ENCODE measurements at places on chromosomes 5 and 9. TPM values are rescaled to one million over a fixed set of nuclear protein-coding genes. Genes with fewer than 3 reads are reported as not detected.

Gene PTGS1
- total RNA-seq, result 0.70 TPM

Gene WNK2
- total RNA-seq, result 0.29 TPM

Gene KCNN2
- total RNA-seq, result not detected

GRCh38 chr9:7287986-7288385, 511.6 kb downstream of the DMAC1 start:
- H3K27me3 ChIP-seq, result peaks cover 53% of the 10 kb centered on the region
- no peaks in the 10 kb centered on the region for H3K36me3 ChIP-seq
- no peak overlapping the region for H3K27ac ChIP-seq
- H3K4me3 ChIP-seq, result no peak overlapping the region

Gene TMEM215
- total RNA-seq, result not detected

Gene SLC6A19
- total RNA-seq, result not detected

DNA sequence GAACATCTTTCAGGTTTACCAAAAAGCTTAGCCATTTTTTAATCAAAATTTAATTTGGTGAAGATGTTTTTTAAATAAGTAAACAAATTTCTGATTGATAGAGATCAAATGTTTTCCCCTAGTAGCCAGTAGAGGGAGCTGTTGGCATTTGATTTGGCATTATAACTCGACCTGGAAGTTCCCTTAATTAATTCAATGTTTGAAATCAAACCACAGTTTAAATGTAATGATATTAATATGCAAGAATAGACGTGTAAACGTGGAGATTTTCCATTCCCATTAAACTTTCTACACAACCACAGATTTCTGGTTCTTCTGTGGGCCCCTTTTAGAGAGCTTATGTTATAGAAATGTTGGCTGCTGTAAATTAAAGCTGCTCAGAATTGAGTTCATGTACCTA, 148.1 kb upstream of the MPDZ start:
- no peaks in the 10 kb centered on the region for H3K27me3 ChIP-seq
- H3K4me1 ChIP-seq, result no peaks in the 10 kb centered on the region
- peak; percentile 67 for DNase-seq
- no peaks in the 10 kb centered on the region for H3K36me3 ChIP-seq
- no peak overlapping the region for H3K27ac ChIP-seq

GRCh38 chr5:91607675-91608074, 224.6 kb upstream of the ARRDC3 start:
- no peak for DNase-seq
- peaks cover 32% of the 10 kb centered on the region for H3K27me3 ChIP-seq
- H3K4me3 ChIP-seq, result no peak overlapping the region
- H3K36me3 ChIP-seq, result no peaks in the 10 kb centered on the region

Gene ELAVL2
- total RNA-seq, result 1.6 TPM

GRCh38 chr5:118857700-118858099, 130.6 kb downstream of the DTWD2 start:
- no peak overlapping the region for H3K27ac ChIP-seq
- no peak overlapping the region for H3K4me3 ChIP-seq
- H3K4me1 ChIP-seq, result peaks cover 3% of the 10 kb centered on the region
- DNase-seq, result no peak
- H3K36me3 ChIP-seq, result no peaks in the 10 kb centered on the region

DNA sequence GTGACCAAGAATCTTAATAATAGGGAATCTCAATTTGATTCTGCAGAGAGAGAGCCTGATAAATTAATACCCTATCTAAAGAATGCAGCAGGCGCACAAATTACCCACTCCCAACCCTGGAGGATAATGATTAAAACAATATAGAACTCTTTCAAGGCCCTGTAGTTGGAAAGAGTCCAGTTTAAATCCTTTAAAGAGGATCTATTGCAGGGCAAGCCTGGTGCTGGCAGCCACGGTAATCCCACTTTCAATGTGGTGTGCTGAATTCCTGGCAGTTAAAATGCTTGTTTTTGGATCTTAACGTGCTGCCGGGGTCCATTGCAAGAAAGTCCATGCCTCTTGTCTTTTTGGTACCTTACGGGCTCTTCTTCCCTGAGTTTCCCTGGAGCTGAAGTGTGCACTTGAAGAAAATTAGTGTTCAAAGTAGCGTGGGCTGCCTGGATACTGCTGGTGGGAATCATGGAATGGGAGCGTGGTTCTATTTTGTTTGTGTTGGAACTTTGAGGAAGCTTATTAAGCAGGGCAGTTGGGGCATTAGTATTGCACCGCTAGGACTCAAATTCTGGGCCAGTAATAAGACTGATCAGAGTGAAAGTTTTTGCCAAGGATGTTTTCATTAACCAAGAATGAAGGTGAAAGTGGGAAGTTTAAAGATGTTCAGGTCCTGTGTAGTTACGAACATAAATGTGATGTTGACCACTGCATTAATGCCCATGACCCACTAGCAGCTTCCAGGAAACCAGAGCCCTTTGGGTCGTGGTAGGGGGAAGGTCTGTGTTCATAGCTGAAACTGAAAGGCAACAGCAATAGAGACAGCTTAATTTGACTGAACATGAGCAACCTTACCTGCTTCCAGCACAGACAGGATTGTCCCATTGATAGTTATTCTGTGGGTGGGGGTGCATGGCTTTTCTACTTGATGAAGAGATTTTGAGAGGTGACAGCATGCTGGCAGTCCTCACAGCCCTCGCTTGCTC, 20.8 kb downstream of the MARCHF6 start:
- H3K4me1 ChIP-seq, result peaks cover 33% of the 10 kb centered on the region
- H3K27ac ChIP-seq, result peak overlapping the region; percentile 61
- DNase-seq, result no peak
- no peak overlapping the region for H3K4me3 ChIP-seq
- no peaks in the 10 kb centered on the region for H3K27me3 ChIP-seq
- peaks cover 23% of the 10 kb centered on the region for H3K36me3 ChIP-seq

Gene KIF4B
- not detected for total RNA-seq

Gene C9orf50
- total RNA-seq, result not detected

DNA sequence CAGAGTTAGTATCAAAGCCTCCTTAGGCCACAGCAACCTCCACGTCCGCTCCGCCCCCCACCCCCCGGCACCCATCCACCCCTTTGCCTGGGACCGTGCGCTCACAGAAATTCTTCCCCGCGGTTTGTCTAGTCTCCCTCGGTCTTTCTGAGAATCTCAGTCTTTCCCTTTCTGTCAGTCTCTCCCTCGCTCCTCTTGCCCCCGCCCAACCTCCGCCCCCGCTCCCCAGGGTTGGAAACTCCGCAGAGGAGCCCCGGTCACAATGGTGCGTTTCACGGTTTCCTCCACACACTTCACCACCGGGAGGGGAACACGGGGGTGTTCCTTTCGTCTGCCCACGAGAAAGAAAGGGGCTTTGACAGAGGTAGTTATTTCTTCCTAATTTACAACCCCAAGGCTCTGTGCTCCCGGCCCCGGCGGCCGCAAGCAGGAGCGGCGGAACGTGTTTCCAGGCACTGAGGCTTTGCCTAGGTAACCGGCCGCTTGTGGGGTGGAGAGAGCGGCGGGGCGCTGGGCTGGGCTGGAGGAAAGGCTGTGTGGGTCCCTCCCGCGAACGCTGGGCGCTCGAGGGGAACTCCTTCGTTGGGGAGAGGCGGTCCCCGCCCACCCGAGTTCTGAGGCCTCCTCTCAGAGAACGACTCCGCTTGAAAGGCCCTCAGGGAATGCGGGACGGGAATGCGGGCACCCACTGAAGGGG, 2.1 kb downstream of the NR4A3 start:
- H3K27me3 ChIP-seq, result peaks cover 17% of the 10 kb centered on the region
- peaks cover 18% of the 10 kb centered on the region for H3K4me1 ChIP-seq
- H3K27ac ChIP-seq, result no peak overlapping the region
- DNase-seq, result no peak
- no peaks in the 10 kb centered on the region for H3K36me3 ChIP-seq
